Spleen (tissue), 13 donors: ENCODE measurements at places on chromosomes 16 and 17. TPM values are rescaled to one million over a fixed set of nuclear protein-coding genes. Genes with fewer than 3 reads are reported as not detected.

GRCh38 chr16:2686912-2687507 is 4.7 kb downstream of the KCTD5 start:
- peaks cover 19% of the 10 kb centered on the region for H3K36me3 ChIP-seq
- peak; percentile 92 for DNase-seq
- peak overlapping the region; percentile 22 for H3K27ac ChIP-seq
- peaks cover 65% of the 10 kb centered on the region for H3K4me1 ChIP-seq
- H3K4me3 ChIP-seq: peak overlapping the region; percentile 1
- H3K27me3 ChIP-seq: no peaks in the 10 kb centered on the region

- peaks cover 5% of the 10 kb centered on the region for H3K27me3 ChIP-seq
- H3K4me1 ChIP-seq: peaks cover 40% of the 10 kb centered on the region
- peak; percentile 63 for DNase-seq
- H3K36me3 ChIP-seq: no peaks in the 10 kb centered on the region
These were observed 53.0 kb downstream of the EPN2 start for GRCh38 chr17:19290066-19290705.

DNA sequence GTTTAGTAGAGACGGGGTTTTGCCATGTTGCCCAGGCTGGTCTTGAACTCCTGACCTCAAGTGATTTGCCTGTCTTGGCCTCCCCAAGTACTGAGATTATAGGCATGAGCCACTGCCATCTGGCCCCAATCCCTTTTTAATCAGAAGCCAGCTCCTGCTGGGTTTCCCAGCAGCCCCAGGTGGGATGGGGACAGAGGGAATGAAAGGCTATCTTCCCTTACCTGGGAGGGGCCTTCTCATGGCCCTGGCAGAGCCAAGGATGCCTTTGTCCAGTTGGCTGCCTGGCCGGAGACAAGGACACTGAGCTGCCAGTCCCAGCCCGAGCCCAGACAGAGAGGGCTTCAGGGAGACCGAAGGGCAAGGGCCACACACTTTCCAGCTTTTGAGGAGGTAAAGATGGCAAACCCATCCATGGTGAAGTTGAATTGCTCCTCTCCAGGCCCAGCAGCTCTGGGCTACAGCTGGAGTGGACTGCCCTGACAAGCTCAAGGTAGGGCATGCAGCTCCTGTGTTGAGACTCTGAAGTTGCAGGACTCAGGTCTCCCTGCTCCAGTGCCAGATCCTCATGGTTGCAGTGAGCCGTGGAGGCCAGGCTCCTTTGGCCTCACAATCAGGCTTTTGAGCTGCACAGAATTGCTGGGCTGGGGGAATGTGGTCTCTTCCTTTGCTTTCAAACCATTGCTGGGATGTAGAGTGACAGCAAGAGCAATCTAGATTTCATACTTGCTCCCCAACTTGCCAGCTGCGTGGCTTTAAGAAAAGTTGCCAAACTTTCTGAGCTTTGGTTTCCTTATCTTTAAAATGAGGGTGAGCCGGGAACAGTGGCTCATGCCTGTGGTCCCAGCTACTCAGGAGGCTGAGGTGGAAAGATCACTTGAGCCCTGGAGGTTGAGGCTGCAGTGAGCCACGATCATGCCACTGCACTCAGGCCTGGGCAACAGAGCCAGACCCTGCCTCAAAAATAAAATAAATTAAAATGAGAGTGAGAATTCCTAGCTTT is 44.5 kb upstream of the IL34 start:
- no peak overlapping the region for H3K4me3 ChIP-seq
- H3K4me1 ChIP-seq: peaks cover 62% of the 10 kb centered on the region
- no peaks in the 10 kb centered on the region for H3K27me3 ChIP-seq
- peak overlapping the region; percentile 57 for H3K27ac ChIP-seq
- DNase-seq: peak; percentile 54

GRCh38 chr17:17963066-17963465 is 9.1 kb downstream of the TOM1L2 start:
- no peaks in the 10 kb centered on the region for H3K36me3 ChIP-seq
- H3K4me1 ChIP-seq: peaks cover 22% of the 10 kb centered on the region
- no peak overlapping the region for H3K4me3 ChIP-seq

GRCh38 chr16:81313701-81314602 is 810 bp upstream of the GAN start:
- peaks cover 73% of the 10 kb centered on the region for H3K4me1 ChIP-seq
- no peaks in the 10 kb centered on the region for H3K36me3 ChIP-seq
- peak overlapping the region; percentile 96 for H3K4me3 ChIP-seq
- DNase-seq: no peak
- peak overlapping the region; percentile 92 for H3K27ac ChIP-seq
- no peaks in the 10 kb centered on the region for H3K27me3 ChIP-seq

- peak overlapping the region; percentile 60 for H3K27ac ChIP-seq
- no peak for DNase-seq
- no peaks in the 10 kb centered on the region for H3K4me1 ChIP-seq
- H3K36me3 ChIP-seq: no peaks in the 10 kb centered on the region
- H3K4me3 ChIP-seq: no peak overlapping the region
These were observed 127.9 kb upstream of the CDH11 start for GRCh38 chr16:65249768-65250167.

DNA sequence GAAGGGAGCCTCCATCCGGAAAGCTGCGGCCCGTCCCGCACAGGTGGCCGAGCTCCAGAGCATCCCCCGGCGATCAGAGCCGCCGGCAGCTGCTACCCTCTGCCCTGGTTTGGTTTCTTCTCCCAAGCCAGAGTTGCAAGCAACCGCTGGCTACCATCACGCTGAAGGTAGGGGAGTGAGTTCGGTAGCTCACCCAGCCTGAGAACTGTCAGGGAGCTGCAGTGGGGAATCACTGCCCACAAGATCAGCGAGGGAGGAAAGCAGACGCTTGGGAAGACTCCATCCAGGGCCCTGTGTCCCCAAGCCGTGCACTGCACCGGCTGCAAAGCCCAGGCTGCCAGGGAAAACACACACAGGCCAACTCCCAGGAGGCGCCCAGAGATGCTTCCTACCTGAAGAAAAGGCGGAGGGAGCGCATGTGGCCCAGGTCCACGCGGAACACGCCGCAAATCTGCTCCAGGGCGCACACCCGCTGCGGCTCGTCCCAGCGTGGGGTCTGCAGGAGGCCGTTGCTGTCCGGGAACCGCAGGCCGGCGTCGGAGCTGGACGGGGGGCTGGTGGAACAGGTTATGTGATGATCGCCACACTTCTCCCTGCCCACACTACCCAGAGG is 83.3 kb downstream of the TBC1D16 start:
- no peak overlapping the region for H3K4me3 ChIP-seq
- H3K27ac ChIP-seq: no peak overlapping the region
- DNase-seq: no peak

DNA sequence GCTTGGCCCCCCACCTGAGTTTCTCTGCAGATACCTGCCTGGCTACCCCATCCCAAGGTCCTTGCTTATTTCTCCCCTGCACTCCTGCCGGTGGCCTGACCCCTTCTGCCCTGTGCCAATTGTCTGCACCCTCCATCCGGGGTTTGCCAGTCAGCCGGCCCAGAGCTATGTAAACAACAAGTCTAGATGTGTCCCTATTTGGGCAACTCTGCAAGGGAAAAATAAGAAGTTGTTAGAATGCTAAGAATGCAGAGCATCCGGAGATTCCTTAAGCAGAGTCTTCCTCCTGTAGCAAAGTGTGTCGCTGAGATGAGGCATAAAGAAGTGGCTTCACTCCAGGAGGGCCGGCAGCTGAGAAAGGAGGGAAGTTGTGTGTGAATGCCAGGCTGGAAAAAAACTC is 46.6 kb downstream of the RGS9 start:
- H3K27ac ChIP-seq: no peak overlapping the region
- no peaks in the 10 kb centered on the region for H3K27me3 ChIP-seq
- no peak overlapping the region for H3K4me3 ChIP-seq
- H3K36me3 ChIP-seq: no peaks in the 10 kb centered on the region
- no peak for DNase-seq

DNA sequence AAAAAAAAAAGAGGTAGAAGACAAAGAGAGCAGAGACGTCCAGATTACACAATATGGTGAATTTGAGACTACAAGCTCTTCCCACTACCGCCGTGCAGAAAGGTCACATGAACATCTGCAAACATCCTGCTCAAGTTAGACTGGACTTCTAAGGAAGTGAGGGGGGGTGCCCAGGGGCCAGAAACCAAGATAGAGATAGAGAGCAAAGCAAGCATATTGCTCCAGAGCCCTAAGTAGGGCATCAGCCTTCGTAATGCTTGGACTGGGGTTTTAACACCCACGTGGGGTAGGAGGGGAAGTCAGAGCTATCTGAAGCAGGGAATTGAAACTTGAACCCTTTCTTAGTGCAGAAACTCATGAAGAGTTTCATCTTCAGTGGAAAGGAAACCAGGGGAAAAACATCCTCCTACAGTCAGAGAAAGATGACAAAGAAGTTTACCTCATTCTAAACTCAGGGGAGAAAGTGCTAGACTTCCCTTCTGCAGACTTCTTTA is 8.7 kb downstream of the CLEC19A start:
- H3K27me3 ChIP-seq: no peaks in the 10 kb centered on the region
- H3K4me1 ChIP-seq: peaks cover 11% of the 10 kb centered on the region

Gene CDRT4
- total RNA-seq: 9.3 TPM

Gene PRSS22
- not detected for total RNA-seq

Gene KRTAP17-1
- not detected for total RNA-seq

Gene IL34
- 202 TPM for total RNA-seq

Gene SNTB2
- total RNA-seq: 27.0 TPM
